IPS DF 19.7 (cell line): ENCODE measurements at places on chromosomes 2 and 18.

DNA sequence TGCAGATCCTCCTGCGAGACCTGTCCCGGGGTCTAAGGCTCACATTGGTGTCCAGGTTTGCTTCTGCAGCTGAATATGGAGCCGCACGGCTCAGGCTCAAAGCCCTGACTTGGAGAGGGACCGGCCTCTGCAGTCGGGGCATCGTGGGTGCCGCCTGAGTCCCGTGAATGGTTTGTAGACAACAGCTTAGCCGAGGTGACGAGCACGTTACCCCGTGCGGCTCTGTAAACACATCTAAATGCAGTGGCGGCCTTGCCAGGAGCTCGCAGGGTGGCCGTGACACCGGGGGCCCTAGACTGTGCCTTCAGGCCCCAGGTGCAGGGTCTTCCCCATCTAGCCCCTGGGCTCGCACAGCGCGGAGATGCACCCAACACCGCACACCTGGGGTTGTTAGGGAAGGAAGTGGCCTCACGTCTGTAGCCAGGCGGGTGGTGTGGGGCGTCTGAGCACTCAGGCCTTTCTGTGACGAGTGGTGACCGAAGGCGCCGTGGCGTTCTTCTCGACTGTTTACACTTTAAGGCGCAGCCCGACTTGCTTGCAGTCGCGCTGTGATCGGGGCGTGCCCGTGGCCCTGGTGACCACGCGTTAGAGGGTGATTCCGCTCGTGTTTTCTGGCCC, 91.6 kb downstream of the NFATC1 start:
- no peak for DNase-seq

DNA sequence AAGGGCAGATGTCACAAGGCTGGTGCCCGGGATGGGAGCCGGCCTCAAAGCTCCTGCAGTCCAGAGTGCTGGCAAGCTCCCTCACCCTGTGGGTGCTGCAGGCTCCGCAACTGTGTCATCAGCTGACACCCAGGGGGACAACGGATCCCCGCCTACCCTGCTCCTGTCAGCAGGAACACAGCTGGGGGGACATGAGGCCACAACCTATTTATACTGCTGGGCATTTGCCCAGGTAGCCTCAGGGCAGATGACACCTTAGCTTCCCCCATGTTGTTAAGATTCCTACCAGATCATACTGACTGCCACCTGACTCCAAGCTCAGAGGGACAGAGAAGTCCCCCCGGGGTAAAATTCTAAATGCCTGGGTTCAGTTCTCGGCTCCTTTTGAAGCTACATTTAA, 1.2 kb downstream of the ANKRD23 start:
- DNase-seq = no peak

DNA sequence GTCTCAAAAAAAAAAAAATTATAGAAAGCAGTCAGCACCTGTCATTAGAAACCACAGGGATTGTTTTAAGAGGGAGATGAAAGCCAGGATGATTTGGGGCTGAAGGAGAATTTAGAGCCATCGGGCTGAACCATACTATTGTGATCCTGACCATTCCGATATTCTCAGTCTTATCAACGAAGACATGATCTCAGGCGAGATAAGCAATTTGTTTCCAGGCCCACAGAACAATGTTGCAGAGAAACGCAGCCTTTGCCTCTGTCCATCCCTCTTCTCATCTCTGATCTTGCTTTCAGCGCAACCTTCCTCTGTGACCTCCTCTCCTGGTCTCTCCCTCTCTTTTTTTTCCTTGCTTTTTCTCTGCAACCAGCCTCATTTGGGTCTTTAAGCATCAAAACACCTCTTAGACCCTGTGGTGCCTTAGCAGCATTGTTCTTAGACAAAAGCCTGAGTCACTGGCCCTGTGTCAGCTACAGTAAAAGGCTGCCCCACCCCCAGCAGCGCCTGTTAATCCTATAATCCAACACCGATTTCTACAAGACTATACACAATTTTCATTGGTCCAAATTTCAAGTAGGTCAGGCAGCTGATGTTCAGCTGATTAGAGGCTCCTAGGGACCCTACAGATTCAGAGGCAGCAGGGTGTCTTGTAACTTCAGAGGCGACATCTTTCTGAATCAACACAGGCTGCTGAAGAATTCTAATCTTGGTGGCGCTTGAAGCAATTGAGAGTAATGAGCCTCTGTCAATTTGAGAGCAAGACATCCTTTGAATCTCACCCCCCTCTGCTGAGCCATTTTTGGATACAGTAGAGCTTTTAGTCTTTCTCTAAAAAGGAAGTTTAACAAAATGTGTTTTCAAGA, 206.0 kb downstream of the NCK2 start:
- peak; percentile 40 for DNase-seq

GRCh38 chr2:73072129-73072395, 550 bp upstream of the SFXN5 start:
- no peak for DNase-seq

GRCh38 chr2:68749345-68749744, 14.7 kb downstream of the ARHGAP25 start:
- DNase-seq = no peak

DNA sequence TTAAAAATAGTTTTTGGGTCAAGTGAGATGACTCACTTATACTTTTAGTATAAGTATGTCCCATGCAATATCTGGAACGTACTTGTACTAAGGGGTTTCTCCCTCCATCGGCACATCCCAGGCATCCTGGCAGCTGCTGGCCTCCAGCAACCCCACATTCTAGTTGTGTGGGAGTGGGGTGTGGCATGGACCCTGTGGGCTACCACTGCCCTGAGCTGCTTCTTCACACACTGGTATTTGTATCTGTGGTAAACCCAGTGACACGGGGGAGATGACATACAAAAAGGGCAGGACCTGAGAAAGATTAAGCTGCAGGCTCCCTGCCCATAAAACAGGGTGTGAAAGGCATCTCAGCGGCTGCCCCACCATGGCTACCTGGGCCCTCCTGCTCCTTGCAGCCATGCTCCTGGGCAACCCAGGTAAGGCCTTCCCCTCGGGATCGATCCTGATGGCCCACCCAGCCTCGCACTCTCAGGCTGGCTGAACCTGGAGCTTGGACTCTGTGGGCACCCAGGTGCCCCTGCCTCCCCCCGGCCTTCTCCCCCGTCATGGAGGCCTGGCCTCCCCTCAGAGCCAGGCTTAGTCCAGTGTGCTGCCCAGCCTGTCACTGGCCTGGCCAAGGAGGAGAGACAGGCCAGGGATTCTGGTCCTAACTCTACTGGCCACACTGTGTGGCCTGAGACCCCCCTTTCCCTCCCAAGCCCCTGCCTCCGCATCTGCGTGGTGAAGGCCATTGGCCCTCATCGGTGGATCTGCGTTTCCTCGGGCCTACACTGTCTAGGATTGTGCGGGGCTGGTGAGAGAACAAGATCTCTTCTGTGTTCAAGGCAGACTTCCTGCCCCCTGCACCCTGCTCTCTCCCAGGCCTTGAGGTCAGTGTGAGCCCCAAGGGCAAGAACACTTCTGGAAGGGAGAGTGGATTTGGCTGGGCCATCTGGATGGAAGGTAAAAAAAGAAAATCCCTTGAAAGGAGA, at the start of gene GNLY:
TSS of gene GNLY (plus strand) at position 307 of the 974 bp plus-strand sequence. CDS start at position 368, 61 bp downstream.
- no peak for DNase-seq

- DNase-seq = peak; percentile 45
These were observed 19.8 kb downstream of the SMIM21 start for GRCh38 chr18:75407468-75408437.

DNA sequence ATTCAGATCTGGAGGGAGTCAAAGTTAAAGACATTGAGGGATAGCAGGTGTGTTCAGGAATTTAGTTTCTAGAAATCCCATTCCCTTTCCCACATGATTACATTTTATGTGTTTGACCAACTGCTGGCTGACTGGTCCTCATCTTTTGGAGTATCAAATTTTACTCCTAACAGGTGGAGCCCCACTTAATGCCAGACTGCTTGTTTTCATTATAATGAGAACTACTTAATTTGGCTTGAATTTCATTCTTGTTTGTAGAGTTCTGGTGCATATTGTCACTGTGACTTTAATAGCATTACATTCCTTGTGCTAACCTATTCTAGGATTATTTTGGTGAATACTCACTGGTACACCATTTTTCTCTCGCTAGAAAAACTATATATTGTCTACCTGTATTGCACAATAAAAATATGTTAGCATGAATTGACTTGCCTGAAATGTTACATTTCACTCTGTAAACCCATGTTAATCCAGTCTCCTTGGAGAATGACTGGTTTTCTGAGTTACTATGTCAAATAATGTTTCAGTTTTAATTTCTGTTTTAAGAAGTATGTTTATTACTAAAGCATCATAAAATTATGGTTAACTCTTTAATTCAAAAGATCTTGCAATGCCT, 98.2 kb downstream of the TANC1 start:
- no peak for DNase-seq

GRCh38 chr2:84613082-84613481, 96.8 kb downstream of the DNAH6 start:
- peak; percentile 20 for DNase-seq

GRCh38 chr2:165469417-165469816, at the start of gene CSRNP3:
CSRNP3 (plus strand) TSS chr2:165469698; CDS start chr2:165595066, 125,368 bp downstream.
- DNase-seq = peak; percentile 78

- DNase-seq = no peak
These were observed 91.5 kb upstream of the HS6ST1 start for GRCh38 chr2:128410035-128410757.

DNA sequence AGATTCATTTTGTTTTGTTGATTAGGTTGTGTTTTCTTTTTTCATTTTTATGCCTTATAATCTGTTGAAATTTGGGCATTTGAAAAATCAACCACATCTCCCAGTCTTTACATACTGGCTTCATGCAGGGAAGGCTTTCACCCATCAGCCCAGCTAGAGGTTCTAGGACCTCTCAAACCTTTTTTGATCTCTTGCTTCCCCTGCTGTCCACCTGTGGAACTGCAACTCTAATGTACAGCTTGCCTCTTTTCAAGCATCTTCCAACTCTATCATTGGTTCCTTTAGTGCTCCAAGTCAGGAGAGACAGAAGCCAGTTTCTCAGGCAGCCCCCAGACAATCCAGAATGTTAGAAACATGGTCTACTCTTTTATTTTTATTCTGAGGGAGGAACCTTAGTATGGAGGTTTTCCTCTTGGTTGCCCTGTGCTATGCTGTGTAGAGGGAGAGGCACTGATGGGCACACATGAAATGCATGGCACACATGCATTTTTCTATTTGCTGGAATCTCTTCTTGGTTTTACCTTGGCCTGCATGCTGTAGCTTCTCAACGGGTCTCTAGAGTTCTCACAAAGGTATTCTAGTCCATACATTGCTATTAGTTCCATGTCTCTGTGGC, 107.2 kb upstream of the L3MBTL4 start:
- peak; percentile 40 for DNase-seq

- DNase-seq = no peak
These were observed 108.7 kb upstream of the KCTD1 start for GRCh38 chr18:26656944-26657536.

DNA sequence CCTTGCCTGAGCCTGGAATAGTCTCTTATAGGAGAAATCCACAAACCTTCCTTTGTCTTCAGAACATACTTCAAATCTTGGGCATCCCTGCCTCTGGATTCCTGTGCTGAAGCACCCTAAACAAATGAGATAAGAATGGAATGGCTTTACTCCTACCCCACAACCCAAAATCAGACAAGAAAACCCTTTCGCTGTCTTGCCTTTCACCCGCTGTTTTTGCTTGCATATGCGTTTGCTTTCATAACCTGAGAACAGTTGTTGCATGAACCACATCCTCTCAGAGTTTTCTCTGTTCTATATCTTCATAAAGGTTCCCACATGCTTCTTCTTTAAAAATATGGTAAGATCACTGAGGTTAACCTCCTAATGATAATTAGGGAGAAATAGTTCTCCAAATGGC, 132.1 kb upstream of the MAP3K20 start:
- DNase-seq = no peak

- DNase-seq = no peak
These were observed 495.6 kb downstream of the NYAP2 start for GRCh38 chr2:225895126-225895525.

DNA sequence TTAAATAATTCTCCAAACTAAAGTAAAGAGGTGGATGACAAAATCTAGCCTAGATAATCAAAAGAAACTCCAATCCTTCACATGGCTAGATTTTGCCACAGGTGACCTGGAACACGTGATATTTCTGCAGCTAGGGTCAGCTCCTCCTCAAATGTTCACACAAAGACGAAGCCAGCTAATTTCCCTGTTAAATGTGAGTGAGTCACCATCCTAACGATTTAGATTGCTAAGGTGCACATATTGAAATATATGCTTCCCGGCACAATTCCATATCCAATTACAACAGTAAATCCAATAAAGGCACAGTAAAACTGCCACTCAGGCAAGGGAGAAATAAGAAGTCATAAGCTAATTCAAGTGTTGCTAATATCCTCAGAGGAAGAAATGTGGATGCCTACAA, 28.7 kb downstream of the IKZF2 start:
- no peak for DNase-seq

DNA sequence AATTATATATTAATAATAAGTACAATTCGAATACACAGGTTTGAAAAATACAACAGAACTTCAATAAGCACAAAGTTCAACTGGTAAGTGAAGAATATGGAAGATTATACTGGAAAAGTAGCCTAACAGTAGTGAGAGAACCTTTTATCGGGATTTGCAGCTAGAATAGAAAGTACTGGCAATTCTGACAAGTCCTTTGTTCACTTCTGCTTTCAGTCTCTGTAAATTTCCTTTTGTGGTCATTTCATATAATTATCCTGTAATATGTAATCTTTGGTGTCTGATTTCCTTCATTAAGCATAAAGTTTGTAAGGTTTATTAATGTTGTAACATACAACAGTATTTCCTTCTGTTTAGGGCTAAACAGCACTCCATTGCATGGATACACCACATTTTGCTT, 67.2 kb downstream of the CUL3 start:
- no peak for DNase-seq

DNA sequence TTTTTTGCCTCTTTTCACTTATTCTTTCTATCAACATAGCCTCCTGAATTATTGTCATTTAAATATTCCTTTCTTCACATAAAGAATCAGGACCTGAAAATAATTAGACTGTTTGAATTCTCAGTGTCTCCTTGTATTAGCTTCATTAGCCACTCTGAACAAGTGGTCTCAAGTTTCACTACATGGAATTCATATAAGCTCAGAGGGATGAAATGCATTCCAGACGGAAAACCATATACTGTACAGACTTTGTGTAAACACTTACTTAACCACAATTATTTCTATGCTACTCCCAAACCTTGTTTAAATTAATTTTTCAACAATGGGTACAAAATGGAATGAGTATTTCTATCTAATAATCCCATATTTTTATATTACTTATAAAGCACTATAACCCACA, 53.4 kb downstream of the CHN1 start:
- DNase-seq = no peak

- DNase-seq = no peak
These were observed 688.0 kb upstream of the ZEB2 start for GRCh38 chr2:145207884-145208283.

DNA sequence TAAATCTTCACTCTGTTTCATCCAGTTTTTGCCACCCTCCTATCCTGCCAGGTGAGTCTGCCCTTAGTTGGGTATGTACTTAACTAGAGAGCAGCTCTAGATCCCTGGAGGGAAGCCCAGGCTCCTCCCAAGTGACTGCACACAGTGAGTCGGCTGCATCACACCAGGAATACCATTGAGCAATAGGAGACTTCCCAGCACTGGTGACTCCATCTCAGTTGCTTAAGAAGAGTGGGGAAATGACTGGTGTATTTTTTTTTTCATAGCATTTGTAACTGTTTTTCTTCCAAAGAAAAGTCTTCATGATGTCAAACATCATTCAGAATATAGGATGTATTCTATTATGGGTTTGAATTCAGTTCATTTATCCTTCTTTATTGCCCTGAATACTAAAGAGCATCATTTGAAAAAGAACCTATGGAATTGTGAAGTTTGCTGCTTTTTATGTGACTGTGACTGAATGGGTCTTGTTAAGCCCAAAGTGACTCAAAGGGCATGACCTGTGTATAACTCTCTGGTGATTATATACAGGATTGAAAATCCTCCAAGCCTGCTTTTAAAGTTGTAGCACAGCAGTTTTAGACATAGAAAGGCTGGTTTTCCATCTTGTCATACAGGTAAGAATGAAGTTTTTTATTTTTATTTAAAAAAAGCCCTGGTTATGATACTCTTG, 84.3 kb downstream of the MAP3K20 start:
- peak; percentile 30 for DNase-seq
